Aorta (tissue), 5 donors: ENCODE measurements at places on chromosomes 2 and 18. TPM values are rescaled to one million over a fixed set of nuclear protein-coding genes. Genes with fewer than 3 reads are reported as not detected.

CYP26B1 gene
- total RNA-seq = 12.9 TPM

ARHGAP15 gene
- 26.2 TPM for total RNA-seq

CD226 gene
- total RNA-seq = 3.1 TPM

SP140 gene
- 4.1 TPM for total RNA-seq

CAPN13 gene
- not detected for total RNA-seq

NEU2 gene
- not detected for total RNA-seq

- no peaks in the 10 kb centered on the region for H3K4me1 ChIP-seq
- H3K27me3 ChIP-seq = no peaks in the 10 kb centered on the region
- no peak overlapping the region for H3K27ac ChIP-seq
- H3K4me3 ChIP-seq = no peak overlapping the region
Measured at GRCh38 chr2:232885264-232885961, 15.3 kb downstream of the SNORC start.

- H3K4me3 ChIP-seq = no peak overlapping the region
- peaks cover 6% of the 10 kb centered on the region for H3K4me1 ChIP-seq
- no peak for DNase-seq
- H3K27ac ChIP-seq = no peak overlapping the region
Measured at GRCh38 chr2:133651861-133652260, 83.6 kb upstream of the NCKAP5 start.

DNA sequence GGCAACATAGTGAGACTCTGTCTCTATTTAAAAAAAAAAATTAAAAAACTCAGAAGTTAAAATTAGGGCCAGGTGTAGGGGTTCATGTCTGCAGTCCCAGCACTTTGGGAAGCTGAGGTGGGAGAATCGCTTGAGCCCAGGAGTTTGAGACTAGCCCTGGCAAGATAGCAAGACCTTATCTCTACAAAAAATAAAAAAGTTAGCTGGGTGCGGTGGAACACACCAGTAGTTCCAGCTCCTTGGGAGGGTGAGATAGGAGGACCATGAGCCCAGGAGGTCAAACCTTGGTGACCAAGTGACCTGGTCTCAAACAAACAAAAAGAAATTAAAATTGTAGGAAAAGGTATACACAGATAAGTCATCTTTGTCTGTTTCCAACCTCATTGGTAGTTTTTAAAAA, 11.3 kb downstream of the TTLL4 start:
- no peaks in the 10 kb centered on the region for H3K27me3 ChIP-seq
- H3K4me1 ChIP-seq = peaks cover 2% of the 10 kb centered on the region
- no peak for DNase-seq

GRCh38 chr2:183606718-183607085, 482.5 kb downstream of the NUP35 start:
- no peaks in the 10 kb centered on the region for H3K4me1 ChIP-seq
- H3K27me3 ChIP-seq = no peaks in the 10 kb centered on the region
- no peak for DNase-seq
- no peak overlapping the region for H3K27ac ChIP-seq

DNA sequence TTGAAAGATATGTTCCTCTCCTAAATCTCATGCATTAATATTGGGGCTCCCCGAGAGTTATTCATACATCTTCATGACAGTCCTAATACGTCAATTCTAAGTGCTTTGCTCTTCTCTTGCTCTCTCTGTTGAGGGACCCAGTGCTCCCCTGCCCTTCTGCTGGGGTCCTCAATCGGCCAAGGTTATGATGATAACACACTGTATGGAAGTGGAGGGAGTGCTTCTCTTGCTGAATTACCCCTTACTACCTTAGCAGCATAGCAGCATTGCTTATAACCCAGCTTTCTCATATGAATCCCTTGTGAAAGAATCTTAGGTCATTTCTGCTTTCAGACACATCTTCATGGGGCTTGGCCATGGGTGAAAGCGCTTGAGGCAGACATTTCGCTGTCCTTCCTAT, 43.2 kb downstream of the ITPRID2 start:
- H3K27me3 ChIP-seq = no peaks in the 10 kb centered on the region
- DNase-seq = no peak
- no peaks in the 10 kb centered on the region for H3K4me1 ChIP-seq
- H3K36me3 ChIP-seq = no peaks in the 10 kb centered on the region
- H3K27ac ChIP-seq = peak overlapping the region; percentile 28
- H3K4me3 ChIP-seq = no peak overlapping the region

- no peak overlapping the region for H3K27ac ChIP-seq
- H3K36me3 ChIP-seq = no peaks in the 10 kb centered on the region
- H3K4me3 ChIP-seq = no peak overlapping the region
- H3K27me3 ChIP-seq = no peaks in the 10 kb centered on the region
- DNase-seq = no peak
Measured at GRCh38 chr18:56869189-56869777, 218.1 kb downstream of the WDR7 start.

DNA sequence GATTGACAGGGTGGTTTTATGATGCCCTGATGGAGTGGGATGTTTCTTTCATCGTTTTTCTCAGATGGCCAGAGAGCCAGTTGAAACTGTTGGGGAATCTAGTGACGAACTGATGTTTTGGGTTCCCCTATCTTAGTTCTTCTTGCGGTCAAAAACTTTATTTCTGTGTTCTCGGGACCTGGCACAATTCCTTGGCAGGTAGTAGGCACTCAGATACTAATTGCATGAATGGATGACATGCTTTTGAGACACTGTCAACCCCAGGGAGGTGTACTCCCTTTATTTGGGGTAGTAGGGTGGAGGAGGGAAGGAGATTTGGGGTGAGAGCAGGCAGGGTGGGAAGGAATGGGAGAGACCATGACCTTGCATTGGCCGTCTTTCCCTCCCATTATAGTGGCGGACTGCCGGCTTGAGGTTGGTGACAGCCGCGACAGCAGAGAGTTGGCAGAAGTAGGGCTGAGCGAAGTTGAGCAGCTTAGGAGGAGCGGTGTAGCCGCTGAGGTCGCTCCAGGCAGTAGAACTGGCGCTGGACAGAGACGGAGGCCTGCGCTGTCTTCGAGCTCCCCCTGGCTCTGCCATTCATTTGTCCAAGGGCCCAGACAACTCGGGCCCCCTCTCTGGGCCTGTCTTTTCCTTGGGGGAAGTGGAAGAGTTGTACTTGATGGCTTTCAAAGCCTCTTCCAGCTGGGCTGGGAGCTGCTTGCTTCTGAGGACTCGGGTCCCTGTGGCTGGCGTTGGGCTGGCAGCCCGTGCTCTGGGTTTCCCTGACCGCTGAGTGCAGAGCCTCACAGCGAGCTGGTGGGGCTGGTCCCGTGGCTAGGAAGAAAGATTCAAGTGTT, 2.6 kb downstream of the TET3 start:
- no peak overlapping the region for H3K4me3 ChIP-seq
- no peaks in the 10 kb centered on the region for H3K27me3 ChIP-seq
- no peak overlapping the region for H3K27ac ChIP-seq
- H3K4me1 ChIP-seq = no peaks in the 10 kb centered on the region
- peak; percentile 69 for DNase-seq
- no peaks in the 10 kb centered on the region for H3K36me3 ChIP-seq

DNA sequence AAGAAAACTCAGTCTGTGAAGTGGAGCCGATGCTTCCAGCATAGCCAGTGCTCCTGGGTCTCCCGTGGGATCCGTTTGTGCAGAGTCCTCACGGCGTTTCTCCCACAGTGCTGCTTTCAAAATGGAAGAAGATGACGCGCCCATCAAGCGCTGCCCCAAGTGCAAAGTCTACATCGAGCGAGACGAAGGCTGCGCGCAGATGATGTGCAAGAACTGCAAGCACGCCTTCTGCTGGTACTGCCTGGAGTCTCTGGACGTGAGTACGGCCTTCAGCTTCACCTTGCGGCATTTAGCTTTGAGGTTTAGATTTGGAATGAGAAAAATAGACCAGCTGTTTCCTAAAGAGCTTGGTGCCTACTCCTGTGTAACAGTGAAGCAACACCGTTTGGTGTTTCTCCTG, 107.0 kb downstream of the RNF144A start:
- H3K4me1 ChIP-seq = no peaks in the 10 kb centered on the region
- no peaks in the 10 kb centered on the region for H3K27me3 ChIP-seq
- no peak for DNase-seq

- H3K4me1 ChIP-seq = no peaks in the 10 kb centered on the region
- no peak overlapping the region for H3K4me3 ChIP-seq
- H3K27me3 ChIP-seq = no peaks in the 10 kb centered on the region
- DNase-seq = no peak
- H3K36me3 ChIP-seq = no peaks in the 10 kb centered on the region
- H3K27ac ChIP-seq = no peak overlapping the region
Measured at GRCh38 chr2:125471963-125472362, 1184.0 kb upstream of the GYPC start.

- H3K4me1 ChIP-seq = no peaks in the 10 kb centered on the region
- H3K4me3 ChIP-seq = no peak overlapping the region
- H3K27me3 ChIP-seq = no peaks in the 10 kb centered on the region
Measured at GRCh38 chr2:213766062-213766461, 481.8 kb downstream of the SPAG16 start.
